ENCODE measurements at places on chromosomes 7 and 10.

DNA sequence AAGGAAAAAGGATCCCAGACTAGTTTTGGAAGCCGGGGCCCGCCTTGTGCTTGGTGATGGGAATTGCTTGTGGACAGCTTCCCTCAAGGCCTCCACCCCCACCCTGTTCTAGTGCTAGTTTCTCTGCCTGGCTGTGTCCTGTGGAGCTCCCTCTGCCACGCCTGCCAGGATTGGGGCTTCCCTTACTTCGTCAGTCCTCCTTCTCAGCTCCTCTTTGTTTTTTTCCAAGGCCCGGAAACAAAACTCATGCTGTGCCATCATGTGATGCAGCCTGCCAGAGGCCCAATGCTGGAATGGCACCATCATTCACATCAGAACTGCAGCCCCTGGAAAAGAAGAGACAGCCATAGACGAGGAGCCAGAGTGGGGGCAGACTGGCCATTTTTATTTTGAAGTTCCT is 11.2 kb downstream of the YKT6 start:
- no peak for DNase-seq

GRCh38 chr10:60508037-60508436 is 118.4 kb upstream of the ANK3 start:
- DNase-seq: no peak

DNA sequence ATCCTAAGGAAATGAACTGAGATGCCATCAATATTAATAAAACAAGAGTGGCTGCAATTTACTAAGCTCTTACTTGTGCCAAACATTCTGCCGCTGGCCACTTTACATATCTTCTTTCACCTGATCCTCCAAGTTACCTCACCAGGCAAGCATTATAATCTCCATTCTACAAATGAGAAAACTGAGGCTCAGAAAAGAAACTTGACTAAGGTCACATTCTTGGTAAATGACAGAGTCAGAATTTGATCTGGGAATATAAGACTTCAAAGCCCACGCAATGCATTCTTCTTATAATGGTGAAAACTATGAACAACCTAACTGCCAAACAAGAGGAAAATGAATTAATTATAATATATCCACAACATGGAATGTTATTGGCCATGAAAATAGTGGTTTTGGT is 46.1 kb upstream of the SMNDC1 start:
- no peak for DNase-seq

GRCh38 chr10:124090601-124091209 is 2.7 kb downstream of the CHST15 start:
- DNase-seq: no peak

- DNase-seq: no peak
Observed at GRCh38 chr10:90403211-90404000, 454.4 kb downstream of the HTR7 start.
